ENCODE measurements at places on chromosomes 6 and 20.

GRCh38 chr6:104608101-104608500 is 251.6 kb downstream of the HACE1 start:
- DNase-seq: no peak

DNA sequence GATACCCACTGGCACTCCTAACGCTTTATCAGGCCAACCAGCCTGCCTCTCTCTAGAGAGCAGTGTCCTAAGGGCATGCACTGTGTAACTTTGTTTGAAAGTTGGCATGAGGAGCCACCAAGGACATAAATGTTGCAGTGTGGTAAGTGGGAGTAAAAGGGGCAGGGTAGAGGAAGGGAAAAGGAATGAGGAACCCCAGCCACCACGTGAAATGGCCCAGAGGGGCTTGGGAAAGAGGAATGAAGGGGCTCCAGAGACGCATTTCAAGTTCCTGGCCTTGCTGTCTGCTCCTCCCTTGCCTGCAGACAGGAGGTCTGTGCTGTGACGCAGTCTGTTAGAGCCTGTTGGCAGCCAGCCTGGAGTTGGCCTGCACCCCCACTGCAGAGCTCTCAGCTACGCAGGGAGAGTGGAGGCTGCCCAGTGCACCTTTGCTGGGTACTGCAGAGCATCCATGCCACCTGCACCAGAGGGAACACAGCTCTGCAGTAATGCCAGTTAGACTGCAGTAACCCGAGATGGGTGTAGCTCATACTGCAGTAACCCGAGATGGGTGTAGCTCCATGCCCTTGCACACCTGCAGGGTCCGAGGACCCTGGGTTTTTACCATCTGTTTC is 86.8 kb upstream of the SNAP25 start:
- DNase-seq: no peak

GRCh38 chr6:89555806-89556205 is 82.7 kb downstream of the LYRM2 start:
- DNase-seq: no peak

DNA sequence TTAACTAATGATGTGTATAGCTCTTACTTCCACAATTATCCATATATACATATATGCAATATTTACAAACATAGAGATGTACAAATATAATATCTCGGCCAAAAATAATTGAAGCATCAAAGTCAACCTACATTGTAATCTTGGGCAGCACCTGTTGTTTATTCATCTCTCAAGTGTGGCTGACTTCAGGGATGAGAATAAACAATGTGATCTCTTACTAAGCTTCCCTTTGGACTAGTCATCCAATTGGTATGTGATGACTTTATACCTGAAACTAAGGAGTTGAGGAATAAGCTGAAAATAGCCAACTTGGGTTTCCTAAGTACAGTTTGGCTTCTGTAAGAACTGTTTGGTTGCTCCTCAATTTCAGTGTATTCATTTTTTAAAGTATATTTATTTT is 256.6 kb downstream of the KHDC1L start:
- peak; percentile 58 for DNase-seq

DNA sequence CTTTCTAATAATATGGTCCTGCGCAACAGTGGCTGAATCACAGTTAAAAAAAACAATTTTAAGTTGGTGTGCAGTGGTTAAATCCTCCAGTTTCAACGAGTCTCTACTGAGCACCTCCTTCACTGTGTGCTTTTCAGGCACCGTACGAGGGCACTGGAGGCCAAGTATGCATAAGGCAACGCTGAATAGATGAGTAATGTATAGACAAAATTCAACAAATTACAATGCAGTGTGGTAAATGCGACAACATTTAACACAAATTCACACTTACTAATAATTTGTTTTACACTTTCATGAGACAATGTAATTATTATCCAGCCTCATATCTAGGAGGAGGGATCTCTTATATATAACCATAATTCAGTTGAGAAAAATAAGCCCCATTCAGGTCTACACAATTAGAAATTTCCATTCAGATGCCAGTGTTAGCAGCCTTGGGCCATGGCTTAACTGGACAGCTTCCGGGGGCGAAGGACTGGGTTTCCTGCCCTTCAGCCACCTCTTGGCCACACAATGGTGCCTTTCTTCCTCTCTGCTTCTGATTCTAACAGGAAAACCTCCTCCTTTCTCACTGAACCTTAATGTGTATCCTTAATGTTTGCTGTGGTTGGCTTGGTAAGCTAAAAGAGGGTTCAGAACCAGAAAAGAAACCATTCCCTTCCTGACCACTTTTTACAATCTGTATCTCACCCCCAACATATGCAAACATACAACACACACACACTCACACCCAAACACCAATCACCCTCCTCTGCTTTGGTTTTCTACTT is 51.9 kb downstream of the B4GALT5 start:
- DNase-seq: no peak

DNA sequence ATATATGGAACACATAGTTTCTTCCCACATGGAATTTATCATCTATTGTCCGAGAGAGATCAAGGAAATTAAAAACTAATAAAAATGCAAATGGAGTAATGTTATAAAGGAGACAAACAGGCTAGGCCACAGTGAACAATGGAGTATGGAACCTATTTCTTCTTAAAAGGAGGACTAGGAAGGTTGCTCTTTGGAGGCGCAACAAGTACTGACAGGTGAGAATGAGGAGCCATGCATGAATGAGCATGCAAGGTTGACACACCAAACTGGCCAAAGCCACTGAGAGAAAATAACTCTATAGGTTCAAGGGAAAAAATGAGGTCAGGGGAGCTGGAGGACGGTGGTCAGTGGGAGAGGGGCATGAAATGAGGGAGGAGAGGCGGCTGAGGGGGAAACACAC is 40.9 kb downstream of the PSMB1 start:
- DNase-seq: no peak

DNA sequence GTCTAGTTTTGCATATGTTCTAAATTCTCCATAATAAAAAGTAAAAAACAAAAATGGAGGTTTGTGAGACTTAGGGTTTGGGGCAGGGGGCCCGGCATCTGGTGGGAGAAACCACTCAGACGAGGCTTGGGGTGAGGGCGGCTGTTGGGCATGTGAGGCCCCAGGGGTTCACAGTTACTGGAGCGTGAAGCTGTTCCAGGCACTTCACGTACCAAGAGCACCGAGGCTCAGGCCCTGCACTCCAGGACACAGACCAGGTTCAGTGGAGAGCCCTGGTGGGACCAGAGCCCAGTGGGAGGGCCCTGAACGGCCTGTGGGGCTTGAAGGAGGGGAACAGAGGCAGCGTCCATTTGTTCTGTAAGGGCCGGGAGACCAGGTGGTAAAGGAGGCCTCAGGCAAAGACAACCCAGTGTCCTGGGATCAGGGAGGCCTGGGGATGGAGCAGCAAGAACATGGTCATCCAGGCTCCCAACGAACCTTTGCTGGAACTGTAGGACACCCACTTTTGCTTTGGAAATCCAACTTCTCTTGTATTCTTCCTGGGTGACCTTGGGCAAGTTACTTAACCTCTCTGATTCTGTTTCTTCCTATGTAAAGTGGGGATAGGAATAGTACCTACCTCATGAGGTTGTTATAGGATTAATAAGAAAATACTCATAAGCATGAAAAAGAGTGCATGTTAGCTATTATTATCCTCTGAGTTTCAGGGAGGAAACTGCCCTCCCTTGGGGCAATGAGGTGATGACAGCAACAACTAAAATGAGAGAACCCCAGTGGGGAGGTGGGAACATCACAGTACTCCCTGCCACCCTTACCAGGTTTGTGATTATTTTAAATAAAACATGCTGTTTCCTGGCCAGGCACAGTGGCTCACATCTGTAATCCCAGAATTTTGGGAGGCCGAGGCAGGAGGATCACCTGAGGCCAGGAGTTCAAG is 1.1 kb upstream of the FGD2 start:
- no peak for DNase-seq

DNA sequence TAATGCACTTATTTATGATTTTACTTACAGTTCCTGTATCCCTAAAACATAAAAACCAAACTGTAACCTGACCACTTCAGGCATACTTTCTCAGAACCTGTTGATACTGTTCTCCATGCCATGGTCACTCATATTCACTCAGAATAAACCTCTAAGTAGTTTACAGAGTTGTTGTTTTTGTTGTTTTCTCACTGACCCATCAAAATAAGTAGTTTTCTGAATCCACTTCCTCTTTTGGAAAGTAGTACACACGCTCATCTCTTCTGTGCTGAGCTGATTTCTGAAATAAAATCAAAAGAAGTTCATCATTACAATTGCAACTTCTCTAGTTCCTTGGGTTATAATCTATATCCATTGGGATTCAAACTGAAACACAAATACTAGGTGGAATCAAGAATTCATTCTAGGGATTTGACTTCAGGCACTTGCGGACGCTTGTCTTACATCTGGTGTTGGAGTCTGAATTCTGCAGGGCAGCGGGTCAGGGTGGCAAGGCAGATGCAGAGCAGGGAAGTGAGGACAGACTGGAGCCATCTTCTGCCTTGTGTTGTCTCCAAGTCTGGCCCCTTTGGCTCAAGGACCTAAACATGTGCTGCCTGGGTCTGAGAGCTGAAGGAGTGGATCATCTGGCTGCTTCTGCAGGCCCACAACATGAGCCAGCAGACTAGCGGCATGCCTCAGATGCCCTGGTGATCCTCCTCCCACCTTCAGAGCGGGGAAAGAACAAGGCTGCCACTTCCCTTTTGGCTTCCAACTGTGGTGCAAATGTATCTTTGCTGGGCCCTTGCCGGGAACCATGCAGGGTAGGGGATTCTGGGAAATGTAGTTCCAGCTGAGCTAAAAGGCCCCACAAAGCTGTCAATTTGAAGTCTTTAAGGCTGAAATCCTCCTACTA is 167.9 kb upstream of the MYLIP start:
- DNase-seq: no peak

GRCh38 chr6:110233770-110234374 is 53.6 kb downstream of the CDC40 start:
- no peak for DNase-seq

DNA sequence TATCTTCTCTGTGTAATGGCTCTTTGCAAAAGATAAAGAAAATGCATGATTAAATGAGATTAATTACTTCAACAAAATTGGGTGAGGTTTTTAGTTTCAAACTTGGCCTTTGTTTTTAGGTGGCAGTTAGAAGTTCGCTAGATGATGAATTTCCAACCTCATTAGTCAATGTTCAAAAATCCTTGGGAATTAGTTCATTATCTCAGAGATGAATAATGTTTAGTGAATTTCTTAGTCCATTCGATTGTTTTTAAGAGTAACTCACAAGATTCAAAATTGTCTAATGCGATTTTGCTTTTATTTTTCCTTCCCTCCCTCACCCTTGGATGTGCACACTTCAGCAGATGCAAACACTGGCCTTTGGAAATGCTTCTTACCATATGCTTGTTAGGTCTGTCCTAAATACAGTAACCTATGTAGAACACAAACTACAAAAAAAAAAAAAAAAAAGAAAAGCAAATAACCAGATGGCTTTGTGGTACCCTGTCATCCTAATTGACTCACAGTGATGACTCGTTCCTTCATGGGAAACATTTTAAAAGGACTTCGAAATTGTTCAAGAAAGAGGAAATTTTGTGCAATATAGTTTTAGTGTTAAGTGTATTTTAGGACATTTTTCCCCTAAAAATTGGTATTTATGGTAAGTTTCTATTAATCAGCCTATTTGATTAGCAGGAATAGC is 66.7 kb downstream of the FAM229B start:
- DNase-seq: peak; percentile 56

GRCh38 chr20:15986690-15987089 is 586.6 kb downstream of the KIF16B start:
- DNase-seq: no peak

DNA sequence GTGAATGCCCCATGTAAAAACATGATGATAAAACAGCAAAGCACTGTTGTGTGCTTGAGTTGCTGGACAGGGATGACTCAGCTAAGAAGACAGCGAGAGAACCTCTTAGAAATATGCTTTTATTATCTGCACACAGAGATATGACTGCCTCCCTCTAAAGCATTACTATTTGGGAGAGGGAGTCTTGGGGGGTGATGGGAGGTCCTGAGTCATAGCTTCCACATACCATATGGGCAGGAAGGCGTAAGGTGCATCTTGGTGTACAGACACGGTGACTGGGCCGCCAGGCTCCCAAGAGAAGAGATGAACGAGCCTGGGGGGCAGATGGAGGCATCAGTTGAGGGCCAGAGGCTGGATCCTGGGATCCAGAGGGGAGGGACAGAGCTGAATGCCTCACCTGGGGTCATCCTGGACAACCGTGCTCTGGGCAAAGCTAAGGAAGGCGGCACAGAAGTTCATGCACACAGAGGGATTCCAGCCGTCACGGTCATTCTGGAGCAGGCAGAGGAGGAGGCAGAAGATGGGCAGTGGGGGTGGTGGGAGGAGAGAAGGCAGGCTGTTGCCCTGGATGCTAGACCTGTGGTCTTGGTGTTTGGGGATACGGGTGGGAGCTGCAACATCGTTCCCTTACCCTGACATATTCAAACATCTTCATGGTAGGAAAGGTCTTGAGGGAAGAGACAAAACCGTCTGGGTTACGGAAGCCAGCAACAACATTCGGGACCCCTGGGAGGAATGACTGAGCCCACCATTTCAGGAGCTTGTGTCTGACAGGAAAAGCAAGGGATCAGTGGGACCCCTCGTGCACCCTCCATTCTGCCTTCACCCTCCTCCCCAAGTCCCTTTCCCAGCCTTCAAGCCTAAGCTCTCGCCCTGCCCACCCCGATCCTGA is 2.0 kb downstream of the DXO start:
- DNase-seq: no peak

- DNase-seq: peak; percentile 30
These were observed 996 bp upstream of the PRDM1 start for GRCh38 chr6:106084989-106085691.

- no peak for DNase-seq
These were observed 229.8 kb downstream of the HIVEP2 start for GRCh38 chr6:142714951-142715785.

DNA sequence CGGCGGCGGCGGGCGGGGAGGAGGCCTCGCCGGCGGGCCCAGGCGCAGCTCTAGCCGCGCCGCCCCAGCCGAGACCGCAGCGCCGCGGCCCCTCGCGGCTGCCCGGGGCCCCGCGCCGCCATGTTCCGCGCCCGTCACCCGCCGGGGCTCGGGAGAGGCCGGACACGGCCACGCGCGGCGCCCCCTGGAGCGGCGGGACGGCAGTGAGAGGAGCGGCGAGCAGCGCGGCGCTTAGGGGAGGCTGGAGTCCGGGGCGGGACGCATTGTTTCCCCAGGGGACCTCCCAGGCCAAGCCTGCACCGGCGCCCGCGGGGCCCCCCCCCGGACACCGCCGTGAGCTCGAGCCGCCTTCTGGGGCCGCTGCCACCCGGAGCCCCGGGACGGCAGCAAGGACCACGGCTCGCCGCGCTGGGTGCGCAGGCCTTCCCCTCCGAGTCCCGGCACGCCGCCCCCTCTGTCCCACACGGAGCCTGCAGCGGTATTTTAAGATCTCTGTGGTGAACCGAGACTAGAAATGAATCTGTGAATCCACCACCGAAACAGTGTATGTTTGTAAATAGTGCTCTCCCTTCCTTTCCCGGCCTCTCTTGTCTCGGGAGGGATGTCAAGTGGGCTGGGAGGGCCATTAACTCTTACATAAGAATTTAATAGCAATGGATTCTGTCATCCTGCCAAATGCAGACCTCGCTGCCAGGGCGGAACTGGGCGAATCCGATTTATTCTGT is 424 bp upstream of the KIF13A start:
- DNase-seq: no peak

GRCh38 chr20:38651154-38651553 is 49.5 kb downstream of the ARHGAP40 start:
- DNase-seq: no peak
